COR-L47 (cell line): ENCODE measurements at places on chromosomes 7 and 10.

DNA sequence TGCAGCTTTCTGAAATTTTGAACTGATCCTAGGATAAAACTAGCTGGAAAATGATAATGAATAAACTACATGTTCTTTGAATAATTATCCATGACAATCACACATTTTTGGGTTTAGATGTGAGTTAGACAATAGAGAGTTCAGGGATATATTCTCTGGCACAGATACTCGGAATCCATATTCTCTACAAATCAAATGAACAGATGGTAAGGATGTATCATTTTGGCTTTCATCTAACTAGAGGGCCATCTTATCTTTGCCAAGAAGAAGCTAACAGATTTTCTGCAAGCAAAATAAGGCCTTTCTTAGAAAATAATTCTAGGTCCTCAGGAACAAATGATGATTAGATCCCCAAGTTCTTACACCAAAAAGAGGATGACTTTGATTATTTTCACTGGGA, 355.9 kb upstream of the C7orf33 start:
- DNase-seq, result no peak

GRCh38 chr10:34198953-34199352, 616.1 kb downstream of the PARD3 start:
- DNase-seq, result no peak

DNA sequence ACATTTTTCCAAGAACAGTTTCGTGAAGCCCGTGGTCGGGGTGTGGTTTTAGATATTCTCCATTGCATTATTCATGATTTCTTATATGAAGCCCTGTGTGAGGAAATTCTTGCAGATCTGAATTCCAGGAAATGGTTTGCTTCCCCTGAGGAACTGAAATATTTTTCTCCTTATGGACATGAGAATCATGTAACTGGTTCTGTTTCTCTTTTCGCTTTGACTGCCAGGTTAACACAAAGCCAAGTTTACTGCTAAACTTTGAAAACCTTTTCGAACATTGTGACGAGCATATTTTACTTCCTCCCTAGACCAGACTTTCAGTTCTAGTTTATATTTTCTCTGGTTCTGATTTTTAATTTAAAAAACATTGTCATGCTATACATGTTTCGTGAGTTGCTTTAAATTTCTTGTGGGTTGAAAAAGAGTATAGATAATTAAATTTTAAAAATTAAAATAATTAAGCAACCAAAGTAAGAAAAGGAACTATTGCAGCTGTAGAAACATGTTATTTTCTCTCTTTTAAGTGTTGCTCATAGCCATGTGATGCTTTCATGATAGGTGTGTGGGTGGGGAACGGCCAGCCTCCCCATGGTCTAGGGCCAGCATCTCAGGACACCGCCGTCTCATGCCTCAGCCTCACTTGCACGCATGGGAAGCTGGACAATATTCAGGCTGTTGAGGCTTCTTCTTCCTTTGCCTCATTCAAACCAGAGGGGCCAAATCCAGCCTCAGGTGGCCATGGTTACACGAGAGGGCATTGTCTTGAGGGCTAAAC, 97.1 kb downstream of the CREB5 start:
- DNase-seq, result no peak

DNA sequence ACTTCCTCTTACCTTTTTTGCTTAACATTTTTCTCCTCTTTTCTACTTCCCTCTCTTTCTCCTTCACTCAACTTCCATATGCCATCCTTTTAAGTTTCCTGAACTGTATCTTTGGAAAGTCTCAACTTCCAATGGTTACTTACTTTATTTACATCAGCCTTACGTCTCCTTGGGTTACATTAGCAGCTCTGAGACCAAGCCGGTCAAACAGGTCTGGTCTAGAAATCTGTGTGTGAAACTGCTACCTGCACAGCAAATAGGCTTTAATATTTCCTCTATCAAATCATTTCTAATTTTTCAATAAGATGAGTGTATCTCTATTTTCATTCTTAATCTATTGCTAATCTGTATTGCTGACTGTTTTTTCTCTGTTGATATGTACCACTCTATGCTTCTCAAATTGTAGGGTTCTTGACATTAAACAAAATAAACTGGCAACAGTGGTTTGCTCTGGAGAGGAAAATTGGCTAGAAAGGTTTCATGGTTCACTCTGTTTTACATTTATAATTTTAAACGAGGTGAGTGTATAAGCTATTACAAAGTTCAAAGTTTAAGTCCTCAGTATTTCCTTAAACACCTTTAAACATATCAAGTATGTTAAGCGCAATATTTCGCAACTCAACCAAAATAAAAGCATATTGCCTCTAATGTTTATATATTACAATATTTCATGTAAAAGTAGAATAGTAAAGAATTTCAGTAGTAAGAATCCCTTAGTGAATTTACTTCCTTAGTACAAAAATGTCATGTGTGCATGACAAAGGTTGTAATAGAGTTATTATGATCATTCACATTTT, 3.6 kb upstream of the SEMA3C start:
- DNase-seq, result no peak

GRCh38 chr10:130337696-130338635, 201.8 kb downstream of the GLRX3 start:
- DNase-seq, result no peak

DNA sequence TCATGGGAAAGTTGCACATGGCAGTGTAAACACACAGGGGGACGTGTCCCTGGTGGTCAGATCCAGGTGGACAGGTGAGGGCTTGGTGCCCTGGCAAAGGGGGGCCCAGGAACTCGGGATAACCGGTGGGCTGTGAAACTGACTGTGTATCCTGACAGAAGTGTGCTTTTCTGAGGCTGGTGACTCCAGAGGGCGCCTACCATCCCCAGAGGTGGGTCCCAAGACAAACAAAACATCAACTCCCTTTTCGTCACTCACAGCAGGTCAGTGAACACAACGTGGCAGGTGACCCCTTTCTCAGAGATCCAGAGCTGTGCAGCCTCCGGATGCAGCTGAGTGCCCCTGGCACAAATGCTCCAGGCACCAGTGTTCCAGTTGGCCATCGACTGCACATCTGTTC, 56.0 kb upstream of the DDC start:
- DNase-seq, result no peak

DNA sequence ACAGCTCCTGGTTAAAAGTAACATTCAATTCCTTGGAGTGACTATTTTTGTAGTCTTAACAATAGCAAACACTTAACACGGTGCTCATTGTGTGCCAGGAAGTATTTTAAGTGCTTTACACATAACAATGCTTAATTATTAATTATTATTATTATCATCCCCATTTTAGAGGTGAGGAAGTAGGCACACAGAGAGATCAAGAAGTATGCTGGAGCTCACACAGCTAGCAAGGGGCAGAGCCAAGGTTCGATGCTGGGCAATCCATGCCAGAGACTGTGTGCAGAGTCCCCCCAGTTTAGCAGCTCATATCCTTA, 48.2 kb upstream of the SMNDC1 start:
- DNase-seq, result no peak

GRCh38 chr7:49564379-49564714, 209.1 kb upstream of the VWC2 start:
- DNase-seq, result no peak

- no peak for DNase-seq
Measured at GRCh38 chr7:145016068-145016467, 180.2 kb upstream of the TPK1 start.

GRCh38 chr10:510415-510881, 179.0 kb downstream of the DIP2C start:
- no peak for DNase-seq

GRCh38 chr10:126225672-126226008, 162.6 kb downstream of the ADAM12 start:
- DNase-seq, result no peak

DNA sequence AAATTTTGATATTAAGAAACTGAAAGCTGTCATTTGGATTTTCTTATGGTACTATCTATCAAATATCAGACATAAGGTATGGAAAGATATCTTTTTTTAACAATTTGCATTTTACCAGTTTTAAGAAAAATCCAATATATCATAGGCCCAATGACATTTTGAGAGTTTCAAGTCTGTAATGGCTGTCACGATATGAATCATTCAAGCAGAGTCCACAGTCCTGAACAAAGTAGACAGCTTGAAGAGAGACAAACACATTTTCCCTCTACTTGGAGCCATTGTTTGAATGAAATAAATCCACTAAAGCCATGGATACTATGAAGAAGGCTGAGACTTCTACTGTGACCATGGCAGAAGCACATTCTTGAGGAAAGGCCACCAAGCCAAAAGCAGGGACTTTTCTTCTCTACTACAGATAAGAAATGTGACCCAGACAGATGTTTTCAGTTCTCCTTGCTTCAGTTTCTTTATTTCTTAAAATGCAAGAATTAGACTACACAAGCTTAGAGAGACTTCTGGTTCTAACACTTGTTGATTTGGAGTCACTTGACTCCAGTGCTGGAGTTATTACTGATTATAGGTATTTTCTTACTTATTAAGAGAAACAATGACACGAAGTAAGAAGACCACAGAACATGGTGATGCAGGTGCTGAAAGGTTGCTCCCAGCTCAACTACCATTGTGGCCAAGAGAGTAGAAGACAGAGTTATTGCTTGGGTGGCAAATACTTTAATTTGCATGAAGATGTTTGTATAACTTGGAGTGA, 429.1 kb downstream of the KIF20B start:
- DNase-seq, result no peak

- DNase-seq, result no peak
Measured at GRCh38 chr7:21580073-21580521, 37.3 kb downstream of the DNAH11 start.
